DMS 273 treated with DMSO at 0.1 percent for 48 hours (cell line): ENCODE measurements at places on chromosomes 11 and 22.

DNA sequence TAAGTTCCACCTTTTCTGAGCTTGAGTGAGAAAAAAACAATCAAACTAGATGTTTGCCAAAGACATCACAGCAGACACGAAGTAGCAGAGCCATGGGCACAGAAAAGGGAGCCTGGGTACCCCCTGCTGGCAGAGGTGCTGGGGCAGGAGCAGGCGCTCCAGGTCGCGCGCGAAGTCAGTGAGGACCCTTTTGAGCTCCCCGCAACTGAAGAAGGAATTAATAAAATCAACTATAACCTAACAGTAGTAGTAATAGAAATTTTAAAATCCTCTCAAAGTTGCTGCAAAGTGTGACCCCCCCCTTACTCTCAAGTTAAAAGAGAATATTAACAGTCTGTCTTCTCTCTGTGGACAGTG lies 20.0 kb upstream of the PARVB start:
- DNase-seq: no peak

- no peak for DNase-seq
These were observed 4.8 kb downstream of the PARVG start for GRCh38 chr22:44185237-44186120.

GRCh38 chr11:9753021-9753420 lies 89.1 kb downstream of the SWAP70 start:
- no peak for DNase-seq

GRCh38 chr11:72378704-72379383 lies 55.5 kb downstream of the CLPB start:
- no peak for DNase-seq

GRCh38 chr11:70397336-70397982 lies 870 bp upstream of the CTTN start:
- DNase-seq: peak; percentile 3

- no peak for DNase-seq
These were observed 7.7 kb downstream of the LINC01488 start for GRCh38 chr11:69489031-69489745.

GRCh38 chr22:19951346-19951745 lies 9.7 kb upstream of the TXNRD2 start:
- no peak for DNase-seq

DNA sequence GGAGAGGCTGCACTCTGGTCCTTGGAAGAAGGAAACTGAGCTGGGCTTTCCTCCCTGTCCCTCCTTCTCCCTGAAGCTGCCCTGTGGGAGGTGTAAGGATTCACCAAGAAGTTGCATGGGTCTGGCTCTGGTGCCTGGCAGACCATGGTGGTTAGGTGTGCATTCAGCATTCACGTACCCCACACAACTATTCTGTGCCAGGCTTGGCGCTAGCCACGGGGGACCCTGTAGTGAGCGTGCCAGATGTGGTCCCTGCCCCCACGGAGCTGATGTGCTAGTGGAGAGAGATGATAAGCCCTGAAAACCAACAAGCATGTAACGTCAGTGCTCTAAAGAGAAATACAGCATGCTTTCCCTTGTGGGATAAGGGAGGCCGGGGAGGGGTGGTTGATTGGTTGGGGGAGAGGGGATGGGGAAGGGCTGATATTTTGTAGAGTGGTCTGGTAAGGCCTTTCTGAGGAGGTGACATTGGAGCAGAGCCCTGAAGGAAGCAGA lies 48.9 kb downstream of the CD82 start:
- no peak for DNase-seq
